ENCODE measurements at places on chromosomes 3 and 15.

DNA sequence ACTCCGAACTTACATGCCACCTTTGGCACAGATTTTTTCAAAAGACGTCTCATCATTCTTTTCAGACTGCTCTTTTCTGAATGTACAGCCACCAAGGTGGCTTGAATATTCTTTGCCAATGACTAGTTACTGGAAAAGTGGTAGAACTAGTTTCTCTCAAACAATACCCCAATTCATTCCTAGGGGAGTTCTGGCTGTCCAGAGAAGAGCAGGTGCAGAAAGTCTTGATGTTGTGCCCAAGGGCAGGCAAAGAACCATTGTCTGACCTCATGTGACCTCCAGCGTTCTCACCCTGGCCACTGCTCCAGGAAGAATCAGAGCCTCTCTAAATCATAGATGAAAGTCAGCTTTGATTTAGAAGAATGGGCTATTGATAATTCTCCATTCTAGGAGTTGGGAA is 5.5 kb downstream of the LMOD3 start:
- DNase-seq, result no peak

- no peak for DNase-seq
These were observed 49.2 kb upstream of the MTMR10 start for GRCh38 chr15:31040611-31041010.

GRCh38 chr15:73244333-73244732 is 124.4 kb downstream of the HCN4 start:
- DNase-seq, result no peak

DNA sequence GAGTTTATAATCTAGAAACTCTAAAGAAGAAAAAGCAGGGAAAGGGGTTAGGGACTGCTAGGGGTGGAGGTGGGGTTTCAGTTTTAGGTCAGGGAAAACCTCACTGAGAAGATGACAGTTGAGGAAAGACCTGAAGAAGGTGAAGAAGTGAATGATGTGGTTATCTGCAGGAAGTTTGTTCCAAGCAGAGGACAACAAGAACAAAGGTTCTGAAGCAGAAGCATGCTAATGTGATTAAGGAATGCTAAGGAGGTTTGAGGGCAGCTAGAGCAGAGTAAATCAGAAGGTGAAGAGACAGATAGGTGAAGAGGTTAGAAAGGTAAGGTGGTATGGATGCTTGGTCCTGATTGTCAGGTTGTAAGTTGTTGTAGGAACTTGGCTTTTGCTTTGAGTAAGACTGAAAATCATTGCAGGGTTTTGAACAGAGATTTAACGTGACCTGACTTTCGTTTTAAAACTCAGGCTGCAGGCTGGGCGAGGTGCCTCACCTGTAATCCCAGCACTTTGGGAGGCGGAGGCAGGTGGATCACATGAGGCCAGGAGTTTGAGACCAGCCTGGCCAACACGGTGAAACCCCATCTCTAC is 8.6 kb downstream of the OXSR1 start:
- DNase-seq, result no peak

DNA sequence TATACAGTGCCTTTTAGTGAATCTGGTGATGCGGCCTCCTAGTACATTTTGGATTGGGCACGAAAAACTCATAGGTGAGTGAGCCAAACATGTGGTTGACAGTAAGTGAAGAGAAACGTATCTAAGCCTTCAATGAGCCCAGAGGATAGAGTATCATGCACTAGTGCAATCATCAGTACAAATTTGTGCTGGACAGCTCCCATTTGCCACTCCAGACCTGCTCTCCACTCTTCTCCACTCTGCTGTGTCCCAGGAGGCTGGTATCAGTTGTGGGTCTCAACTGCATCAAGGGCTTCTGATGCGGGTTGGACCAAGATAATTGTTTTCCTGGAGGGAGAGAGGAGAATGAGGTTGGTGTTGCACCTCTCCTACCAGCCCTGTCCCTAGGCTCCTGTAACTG is 9.1 kb upstream of the RASGRF1 start:
- DNase-seq, result no peak

DNA sequence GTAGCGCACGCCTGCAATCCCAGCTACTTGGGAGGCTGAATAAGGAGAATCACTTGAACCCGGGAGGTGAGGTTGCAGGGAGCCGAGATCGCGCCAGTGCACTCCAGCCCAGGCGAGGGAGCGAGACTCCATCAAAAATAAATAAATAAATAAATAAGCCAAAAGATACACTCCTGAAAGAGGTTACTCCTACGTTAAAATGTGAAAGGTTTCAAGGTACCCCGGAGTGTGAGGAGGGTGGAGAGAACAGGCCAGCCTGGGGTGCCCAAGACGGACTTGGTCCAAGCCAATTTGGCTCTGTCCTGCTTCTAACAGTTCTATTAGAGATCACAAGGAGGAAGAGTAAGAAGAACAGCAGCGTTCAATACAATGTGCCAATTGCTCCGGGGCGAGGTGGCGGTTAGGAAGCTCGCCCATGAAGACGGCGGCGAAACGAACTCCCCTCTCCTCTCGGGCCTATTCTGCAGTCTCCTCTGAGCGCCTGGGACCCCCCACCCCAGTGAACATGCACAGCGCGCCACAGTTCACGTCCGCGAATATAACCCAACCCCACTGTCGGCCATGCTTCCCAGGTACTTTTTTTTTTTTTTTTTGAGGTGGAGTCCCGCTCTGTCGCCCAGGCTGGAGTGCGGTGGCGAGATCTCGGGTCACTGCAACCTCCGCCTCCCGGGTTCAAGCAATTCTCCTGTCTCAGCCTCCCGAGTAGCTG is 942 bp downstream of the ELP6 start:
- DNase-seq, result no peak

GRCh38 chr15:25192651-25193050 is 237.9 kb downstream of the SNRPN start:
- DNase-seq, result no peak

DNA sequence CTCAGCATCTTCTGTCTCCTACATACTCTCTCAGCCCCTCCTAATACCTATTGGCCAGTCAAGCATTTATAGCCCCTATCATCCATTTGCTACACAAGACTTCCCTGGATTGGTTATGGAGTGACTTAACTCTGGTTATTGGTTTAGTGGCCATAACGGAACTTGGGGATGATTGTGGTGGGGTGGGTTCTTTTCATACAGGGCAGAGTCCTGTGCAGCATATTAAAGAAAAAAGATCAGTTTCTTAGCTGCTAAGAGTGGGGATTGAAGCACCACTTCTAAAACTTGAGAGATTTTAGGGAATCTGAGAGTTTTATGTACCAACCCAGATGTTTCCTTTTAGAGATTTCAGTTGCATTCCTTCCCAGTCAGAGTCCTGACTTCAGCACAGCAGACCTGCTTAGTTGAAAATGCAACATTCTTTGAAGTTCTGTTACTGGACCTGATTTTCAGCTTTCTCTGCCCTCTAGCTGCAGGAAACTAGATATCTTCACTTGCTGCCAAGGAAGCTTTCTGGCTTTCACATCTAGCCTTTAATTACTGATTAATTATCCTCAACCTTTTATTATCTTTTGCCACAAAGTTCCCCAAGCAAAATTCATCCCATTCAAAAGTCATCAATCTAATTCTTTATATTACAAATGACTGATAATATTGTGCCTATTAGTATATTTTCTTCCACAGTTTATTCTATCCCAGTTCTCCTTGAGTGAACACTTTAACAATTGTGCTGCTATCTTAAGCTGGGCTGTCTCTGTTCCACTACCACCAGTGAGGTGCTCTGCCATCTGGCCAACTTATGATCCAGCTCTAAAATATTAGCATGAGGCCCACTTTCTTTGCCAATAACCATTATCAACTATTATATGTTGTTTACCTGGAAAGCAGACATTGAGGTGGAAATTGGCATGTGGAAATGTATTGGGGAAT is 906.0 kb upstream of the ALCAM start:
- DNase-seq, result peak; percentile 35

- peak; percentile 39 for DNase-seq
These were observed 52.9 kb upstream of the SEC13 start for GRCh38 chr3:10373686-10374261.

DNA sequence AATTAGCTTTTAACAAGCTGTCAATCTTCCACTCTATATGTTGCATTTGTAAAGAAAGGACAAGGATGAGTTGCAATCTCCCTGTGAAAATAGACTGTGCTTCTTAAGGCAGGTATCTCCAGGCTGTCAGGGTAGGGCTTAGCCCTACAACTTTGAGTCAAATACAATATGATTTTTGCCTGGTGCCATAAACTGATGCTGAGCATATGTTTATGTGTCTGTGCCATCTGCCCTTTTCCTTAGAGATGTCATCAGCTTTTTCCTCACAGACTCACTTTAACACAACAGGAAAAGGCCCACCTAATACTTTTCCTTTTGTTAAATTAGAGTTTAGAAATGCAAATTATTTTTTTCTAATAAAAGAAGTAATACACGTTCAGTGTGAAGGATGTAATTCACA is 548.3 kb downstream of the NLGN1 start:
- DNase-seq, result no peak

DNA sequence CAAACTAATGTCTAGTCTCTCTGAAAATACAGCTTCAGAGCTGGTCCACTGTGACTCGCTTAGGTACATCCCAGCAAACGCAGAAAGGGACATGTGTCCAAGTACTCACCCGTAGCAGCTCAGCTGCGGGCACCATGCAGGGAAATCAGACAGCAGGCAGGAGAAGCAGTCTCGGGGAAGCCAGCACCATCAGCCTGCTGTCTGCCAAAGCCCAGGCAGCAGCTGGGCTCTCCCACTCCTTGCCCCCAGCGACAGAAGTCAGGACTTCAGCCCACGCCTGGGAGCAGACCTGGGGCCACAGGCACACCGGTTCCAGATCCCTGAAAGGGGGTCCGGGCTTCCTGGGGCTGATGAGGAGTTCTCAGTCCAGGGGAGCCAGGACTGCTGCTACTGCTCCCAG is 34.9 kb downstream of the SEMA5B start:
- DNase-seq, result no peak

DNA sequence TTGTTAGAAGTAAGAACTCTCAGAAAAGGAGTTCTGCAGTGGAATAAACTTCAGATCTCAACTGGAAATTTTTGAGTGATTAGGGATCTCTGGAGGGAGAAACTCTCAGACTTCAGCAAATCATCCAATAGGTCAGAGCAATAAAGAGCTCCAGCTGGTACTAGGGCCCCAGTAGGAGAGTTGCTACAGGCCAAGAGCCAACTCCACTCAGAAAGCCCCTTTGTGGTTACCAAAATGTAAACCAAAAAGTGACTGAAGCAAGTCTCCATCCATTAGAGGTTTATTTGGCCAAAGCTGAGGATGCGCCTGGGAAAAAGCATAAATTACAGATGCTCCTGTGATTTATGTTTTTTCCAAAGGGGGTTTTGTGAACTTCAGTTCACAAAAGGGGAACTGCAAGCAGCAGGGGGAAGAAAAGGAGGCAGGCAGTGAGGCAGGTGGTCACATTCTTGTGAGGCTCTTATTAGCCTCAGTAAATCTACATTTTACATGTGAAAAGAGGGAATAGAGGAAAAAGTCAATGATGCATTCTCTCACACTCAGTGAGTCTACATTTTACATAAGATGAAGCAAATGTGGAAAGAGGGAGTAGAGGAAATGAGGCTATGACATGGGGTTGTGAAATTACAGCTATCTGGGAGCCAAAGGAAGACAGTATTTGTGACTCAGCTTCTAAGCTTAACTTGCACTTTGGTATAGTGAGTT is 92.4 kb upstream of the DAZL start:
- DNase-seq, result peak; percentile 49

GRCh38 chr15:40118473-40118872 is 9.8 kb upstream of the BMF start:
- peak; percentile 70 for DNase-seq

DNA sequence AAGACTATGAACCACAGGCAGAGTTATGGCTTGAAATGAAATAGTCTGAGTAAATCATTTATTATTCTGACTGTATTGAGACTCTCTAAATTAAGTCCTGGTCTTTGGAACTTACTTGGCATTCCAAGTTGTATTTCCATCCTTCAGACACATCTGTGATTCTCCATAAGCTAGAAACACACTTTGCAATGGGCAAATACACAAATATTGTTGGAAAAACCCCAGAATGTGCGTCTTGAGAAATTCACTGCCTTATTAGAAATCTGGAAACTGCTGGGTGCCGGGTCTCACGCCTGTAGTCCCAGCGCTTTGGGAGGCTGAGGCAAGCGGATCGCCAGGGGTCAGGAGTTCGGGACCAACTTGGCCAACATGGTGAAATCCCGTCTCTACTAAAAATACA is 87.8 kb downstream of the WWTR1 start:
- no peak for DNase-seq

DNA sequence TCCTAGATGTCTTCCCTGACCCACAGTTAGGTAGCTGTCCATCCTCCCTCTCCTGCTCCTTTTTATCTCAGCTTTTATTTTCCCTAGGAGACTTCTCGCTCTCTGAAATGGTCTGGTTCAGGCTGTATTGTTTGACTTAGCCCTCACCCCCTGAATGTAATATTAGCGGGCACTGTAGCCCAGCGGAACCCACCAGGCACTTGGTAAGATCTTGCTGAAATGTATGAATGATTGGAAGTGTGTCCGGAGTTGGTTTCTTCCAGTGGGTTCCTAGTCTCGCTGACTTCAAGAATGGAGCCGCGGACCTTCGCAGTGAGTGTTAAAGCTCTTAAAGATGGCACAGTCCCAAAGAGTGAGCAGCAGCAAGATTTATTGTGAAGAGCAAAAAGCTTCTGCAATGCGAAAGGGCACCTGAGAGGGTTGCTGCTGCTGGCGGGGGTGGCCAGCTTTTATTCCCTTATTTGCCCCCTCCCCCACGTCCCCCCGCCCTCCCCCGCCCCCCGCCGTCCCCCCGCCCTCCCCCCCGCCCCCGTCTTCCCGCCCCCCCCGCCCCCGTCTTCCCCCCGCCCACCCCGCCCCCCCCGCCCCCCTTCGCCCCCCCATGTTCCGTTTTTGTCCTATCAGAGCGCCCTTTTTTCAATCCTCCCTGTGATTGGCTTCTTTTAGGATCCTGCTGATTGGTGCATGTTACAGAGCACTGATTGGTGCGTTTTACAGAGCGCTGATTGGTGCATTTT is 694 bp upstream of the EEFSEC start:
- DNase-seq, result no peak

DNA sequence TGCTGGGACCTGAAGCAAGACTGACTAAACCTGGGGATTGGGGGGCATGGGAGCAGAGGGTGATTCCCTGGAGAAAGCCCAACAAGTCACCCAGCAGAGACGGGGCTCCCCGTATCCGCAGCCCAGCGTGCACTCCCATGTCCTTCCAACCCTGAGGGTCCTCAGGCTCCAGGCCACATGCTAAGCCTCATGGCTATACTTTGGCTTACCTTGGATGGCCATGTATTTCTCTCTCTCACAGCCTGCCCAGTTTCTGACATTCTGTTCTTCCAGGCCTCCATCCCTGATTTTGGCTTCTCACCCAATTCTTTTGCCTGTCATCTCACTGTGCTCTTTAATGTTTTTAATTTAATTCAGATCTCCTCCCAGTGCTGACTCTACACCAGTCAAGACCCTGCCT is 126.8 kb upstream of the CTDSPL start:
- DNase-seq, result no peak

- no peak for DNase-seq
These were observed 36.4 kb upstream of the MTHFS start for GRCh38 chr15:79933231-79933630.

- no peak for DNase-seq
These were observed 91.6 kb upstream of the LIPC start for GRCh38 chr15:58340176-58340575.

DNA sequence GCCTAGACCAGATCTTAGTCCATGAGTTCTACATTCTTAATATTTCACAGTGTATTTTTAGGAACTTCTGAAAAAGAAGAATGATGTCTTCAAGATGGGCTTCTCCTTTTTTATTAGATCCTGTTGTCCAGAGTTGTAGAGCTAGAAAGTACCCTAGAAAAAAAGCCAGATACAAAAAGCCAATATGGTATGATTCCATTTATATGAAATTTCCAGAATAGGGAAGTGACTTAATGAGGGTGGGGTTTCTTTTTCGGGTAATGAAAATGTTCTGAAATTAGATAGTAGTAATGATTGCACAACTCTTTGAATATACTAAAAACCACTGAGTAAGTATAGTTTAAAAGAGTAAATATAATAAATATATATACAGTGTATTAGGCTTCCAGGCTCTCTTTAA is 116.9 kb downstream of the NFKBIZ start:
- no peak for DNase-seq

All from NCI-H226 (cell line).